AG09319 (cell line): ENCODE measurements at places on chromosomes 5 and 9.

- no peak for DNase-seq
Measured at GRCh38 chr9:128161215-128161902, 1.3 kb downstream of the BBLN start.

- no peak for DNase-seq
Measured at GRCh38 chr5:91110686-91111085, 272.4 kb downstream of the ARRDC3 start.

DNA sequence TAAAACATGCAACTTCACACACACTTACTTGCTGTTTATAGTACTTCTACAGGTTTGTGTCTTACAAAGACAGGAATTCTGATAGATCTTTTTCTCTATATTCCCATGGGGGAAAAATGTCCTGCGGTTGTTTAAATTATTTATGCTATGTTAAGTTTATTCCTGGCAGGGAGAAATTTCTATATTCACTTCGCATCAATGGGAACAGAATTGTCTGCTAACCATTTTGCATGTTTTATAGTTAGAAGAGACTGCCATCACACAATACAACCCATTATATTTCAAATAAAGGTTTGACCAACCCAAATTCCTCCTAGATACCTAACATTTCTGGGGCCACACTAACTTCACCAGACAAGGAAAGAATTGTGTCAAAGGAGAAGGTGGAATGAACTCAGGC is 110.0 kb upstream of the PRR16 start:
- no peak for DNase-seq

DNA sequence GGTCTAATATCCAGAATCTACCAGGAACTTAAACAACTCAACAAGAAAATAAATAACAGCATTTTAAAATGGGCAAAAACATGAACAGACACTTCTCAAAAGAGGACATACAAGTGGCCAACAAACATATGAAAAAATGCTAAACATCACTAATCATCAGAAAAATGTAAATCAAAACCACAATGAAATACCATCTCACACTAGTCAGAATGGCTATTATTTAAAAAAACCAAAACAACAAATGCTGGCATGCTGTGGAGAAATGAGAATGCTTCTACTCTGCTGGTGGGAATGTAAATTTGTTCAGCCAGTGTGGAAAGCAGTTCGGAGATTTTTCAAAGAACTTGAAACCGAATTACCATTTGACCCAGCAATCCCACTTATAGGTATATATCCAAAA is 63.1 kb downstream of the ADAMTS6 start:
- DNase-seq = no peak

DNA sequence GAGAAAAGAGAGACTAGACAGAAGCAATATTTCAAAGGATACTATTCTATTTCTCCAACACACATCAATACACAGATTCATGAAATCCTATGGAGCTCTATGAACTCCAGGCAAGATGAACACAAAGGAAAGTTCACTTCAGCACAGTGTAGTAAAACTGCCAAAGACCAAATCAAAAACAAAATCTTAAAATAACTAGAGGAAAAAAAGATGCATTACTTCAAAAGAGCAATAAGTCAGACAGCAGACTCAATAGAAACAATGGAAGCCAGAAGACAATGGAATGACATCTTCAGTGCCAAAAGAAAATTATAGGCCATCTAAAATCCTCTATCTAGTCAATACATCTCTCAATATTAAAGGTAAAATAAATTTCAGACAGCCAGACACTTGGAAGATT is 205.3 kb upstream of the TBC1D2 start:
- no peak for DNase-seq

GRCh38 chr5:36078430-36078829 is 11.7 kb upstream of the UGT3A2 start:
- no peak for DNase-seq

- no peak for DNase-seq
Measured at GRCh38 chr5:175837171-175837699, 34.1 kb upstream of the CPLX2 start.
